ENCODE measurements at places on chromosomes 7 and 10. TPM values are rescaled to one million over a fixed set of nuclear protein-coding genes. Genes with fewer than 3 reads are reported as not detected.
A peak's percentile ranks its signal among the peaks of the same experiment; 100 is the strongest.

The LEP gene
- not detected for polyA plus RNA-seq

The EN2 gene
- 0.19 TPM for polyA plus RNA-seq

The SDHAF3 gene
- polyA plus RNA-seq = 17.8 TPM

The TMEM270 gene
- polyA plus RNA-seq = 4.4 TPM

The SAMD9L gene
- 0.75 TPM for polyA plus RNA-seq

The RPA3 gene
- 57.1 TPM for polyA plus RNA-seq

The OR2A5 gene
- not detected for polyA plus RNA-seq

The TCERG1L gene
- polyA plus RNA-seq = 7.8 TPM

The CCDC172 gene
- polyA plus RNA-seq = not detected

GRCh38 chr7:36851382-36851781, 127.1 kb upstream of the AOAH start:
- DNase-seq = no peak

DNA sequence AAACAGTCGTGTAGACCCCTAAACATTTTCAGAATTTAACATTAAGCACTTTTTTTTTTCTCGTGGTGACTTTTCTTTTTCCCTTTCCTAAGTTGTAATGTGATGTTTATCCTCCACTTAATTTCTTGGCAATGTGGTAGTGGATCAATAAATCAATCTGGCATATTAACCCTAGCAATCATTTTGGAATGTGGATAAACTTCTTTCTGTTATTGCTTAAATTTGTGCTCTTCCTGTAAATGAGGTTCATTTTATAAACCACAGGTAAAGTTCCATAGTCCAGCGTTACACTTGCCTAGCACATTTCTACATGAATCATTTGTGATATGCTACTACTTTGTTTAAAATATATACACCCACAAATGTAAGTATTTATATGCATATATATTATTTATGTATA, 247.4 kb upstream of the ETV1 start:
- DNase-seq = no peak

- no peak for DNase-seq
These were observed 89.1 kb downstream of the GFRA1 start for GRCh38 chr10:116183733-116184511.

DNA sequence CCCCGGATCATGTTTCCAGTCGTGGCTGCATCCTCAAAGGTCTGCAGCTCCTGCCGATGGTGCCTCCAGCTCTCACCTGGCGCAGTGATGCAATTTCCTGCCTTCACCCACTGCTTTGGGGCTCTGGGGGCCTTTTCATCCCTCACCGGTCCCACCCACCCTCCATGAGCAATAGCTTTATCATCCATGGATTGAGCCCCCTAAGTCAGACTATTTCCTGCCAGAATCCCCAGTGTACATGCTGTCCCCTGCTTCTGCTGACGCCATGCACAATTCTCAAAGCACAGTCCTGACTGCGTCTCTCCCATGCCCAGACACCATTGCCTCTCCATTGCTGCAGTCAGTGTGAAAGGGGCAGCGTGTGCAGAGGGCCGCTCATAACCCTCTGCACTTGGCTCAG, 49.7 kb downstream of the FAM241B start:
- DNase-seq = no peak

DNA sequence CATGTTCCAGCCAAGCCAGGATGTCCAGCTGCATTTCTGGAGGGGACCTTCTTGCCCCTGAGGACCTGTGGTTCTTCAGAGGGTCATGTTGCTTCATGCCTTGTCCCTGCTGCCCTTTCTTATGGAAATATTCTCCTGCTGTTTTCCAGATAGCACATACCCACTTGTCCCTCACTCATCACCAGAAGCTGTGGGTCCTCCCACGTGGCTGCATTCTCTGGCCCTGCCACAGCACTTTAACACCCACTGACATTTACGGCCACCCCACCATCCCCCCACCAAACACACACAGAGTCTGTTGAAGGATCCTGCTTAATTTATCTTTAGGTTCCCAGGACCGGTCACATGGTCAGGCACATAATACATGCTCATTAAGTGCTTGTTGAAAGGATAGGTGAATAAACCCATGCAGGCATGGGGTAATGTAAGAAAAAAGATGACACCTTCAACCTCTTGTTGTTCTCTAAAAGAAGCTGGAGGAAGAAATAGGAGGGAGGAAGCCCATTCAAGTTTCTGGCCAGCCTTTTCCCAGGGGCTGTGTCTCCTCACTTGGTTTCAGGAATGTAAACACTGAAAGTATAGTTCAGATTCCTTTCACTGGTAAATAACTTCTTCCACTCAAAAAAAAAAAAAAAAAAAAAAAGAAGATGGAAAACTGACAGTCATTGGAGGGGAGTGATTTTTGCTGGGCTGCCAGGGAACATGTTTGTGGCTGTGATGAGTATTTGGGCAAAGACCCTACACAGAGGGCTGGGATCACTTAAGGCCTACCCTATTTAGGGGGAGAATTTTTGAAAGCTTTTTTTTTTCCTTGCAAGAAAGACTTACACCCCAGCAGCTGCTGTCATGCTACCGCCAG, 19.8 kb upstream of the BMPER start:
- no peak for DNase-seq

DNA sequence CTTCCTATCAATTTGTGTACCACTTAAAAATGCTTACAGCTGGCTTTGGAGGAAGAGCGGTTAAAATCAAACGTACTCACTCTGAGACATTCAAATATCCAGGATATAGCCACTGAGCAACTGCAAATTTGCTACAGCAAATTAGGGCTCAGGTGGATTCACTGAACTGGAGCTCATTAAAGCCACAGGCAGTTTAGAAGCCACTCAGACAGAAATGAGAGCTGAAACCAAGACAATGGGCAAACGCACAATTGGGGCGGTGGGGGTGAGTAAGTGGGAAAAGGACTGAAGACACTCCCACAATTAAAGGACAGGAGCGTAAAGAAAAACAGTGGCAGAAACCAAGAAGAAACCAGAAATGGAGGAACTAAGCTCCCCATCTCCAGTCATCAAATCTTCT, 20.5 kb downstream of the MPP7 start:
- DNase-seq = peak; percentile 26

DNA sequence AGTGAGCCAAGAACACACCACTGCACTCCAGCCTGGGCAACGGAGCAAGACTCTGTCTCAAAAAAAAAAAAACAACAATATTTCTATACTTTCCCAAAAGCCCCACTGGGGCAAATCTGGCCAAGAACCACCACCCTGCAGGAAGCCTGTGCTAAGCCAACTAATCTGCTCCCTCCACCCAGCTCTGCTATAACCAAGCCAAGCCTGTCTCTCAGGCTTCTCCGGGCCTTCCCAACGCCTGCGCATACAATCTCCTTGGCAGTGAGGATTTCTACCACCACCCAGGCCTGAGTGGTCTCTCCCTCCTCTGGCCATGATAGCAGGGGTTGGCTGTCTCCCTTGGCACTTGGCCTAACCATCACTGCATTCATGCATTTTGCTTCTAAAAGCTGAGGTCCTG, 14.2 kb downstream of the DDX56 start:
- no peak for DNase-seq

DNA sequence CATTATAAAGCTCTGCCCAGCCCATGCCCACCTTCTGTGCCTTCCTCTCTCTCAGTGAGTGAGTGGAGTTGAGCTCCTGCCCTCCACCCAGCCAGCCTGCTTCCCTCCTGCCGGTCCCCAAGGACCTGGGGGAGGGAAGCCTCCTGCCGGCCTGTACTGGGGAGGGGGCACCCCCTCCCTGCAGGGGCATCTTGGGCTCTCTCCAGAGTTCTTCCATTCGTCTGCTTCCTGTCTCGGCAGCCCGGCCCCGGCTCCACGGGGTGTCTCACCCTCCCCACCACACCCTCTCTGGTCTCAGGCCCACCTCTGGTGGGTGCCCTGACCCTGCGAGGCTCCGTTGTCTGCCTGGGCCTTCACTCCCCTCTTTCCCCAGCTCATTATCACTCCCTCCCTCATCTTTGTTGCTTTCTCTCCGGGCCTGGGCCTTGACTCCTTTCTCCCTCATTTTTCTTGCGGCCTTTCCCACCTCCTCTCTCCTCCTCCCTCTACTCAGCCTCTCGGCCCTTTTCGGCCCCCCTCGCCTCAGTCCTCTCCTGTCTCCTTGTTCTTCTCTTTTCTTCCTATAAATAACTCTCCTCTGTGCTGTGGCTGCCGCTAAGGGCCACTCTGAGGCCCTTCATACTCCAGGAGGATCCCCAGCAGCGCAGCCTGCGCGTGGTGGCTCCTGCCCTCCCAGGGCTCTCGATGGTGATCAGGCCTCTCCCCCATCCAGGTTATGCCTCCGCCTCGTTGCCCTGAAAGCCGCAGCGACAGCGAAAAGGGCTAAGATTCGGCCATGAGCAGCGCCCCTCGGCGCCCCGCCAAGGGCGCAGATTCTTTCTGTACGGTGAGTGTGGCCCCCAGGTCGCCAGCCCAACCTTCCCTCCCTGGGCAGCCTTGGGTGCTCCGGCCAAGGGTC, 2.1 kb downstream of the SLC4A2 start:
- no peak for DNase-seq

DNA sequence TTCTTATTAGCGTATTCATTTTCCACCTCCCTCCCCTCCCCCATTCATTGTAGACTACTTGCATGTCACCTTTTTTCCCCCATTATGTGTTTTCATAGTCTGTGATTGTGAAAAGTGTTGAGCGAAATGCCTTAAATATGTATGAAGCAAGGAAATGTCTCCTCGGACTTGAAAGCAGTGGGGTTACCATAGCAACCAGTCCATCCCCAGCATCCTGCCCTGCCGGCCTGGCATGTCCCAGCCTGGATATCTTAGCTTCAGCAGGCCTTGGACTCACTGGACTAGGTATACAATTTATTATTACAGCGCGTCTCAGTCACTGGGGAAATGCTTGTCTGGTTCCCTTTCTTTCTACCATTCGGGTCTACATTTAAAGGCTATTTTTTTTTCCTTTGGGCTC, 283.6 kb downstream of the BICC1 start:
- DNase-seq = peak; percentile 97

DNA sequence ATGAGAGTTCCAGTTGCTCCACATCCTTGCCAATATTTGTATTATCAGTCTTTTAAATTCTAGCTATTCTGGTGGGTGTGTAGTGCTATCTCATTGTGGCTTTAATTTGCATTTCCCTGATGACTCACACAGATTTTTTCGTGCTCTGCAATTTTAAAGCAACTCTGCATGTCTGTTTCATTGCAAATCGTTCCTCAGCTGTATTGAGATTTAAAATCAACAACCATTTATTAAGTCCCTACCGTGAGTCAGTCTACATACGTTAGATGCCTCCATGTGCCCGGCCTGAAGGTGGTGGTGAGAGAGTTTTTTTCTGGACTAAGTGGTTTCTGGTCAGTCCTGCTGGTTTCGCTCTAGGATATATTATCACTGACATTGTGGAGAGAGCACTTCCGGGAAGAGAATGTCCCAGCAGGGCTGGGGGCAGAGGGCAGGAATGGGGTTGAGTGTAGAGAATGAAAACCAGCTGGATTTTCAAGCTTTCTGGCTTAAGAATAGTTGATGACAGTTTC, 8.4 kb upstream of the HYCC1 start:
- no peak for DNase-seq

DNA sequence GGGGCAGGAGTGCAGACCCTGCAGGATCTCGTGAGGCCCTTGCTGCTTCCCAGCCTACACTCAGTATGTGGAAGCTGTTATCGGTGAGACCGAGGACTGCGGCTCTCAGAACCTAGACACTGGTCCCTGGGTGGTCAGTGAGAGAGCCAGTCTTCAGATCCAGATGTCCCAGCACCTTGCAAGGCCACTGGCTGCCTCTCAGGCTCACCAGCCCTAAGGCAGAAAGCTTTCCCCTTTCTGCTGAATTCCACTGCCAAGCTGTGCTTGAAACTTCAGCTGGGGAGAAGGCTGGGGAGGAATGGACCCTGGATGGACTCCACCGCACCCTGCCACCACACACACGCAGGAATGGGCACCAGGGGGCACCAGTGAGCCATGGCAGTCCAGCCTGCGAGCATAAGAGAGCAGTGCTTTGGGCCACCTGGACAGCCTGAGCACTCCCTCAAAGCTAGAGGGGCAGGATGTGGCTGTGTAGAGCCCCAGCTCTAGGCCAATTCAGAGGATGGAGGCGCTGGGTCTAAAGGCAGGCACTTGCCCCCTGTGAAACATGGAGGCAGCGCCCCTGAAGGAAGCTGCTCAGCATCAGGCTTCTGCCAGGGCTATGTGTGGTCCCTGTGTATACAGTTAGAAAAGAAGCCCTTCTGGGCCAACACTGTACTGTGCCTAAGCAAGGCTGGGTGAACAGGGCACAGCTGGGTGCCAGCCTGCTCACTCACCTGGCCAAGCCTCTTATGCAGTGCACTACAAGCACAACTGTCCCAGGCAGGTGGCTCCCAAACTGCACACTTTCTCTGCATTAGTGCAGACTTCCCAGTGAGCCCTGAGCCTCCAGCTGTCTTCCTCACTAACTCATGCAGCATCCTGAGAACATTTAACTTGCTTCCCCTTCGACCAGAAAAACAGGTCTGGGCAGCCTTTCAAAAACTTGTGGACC, 21.6 kb downstream of the TMEM72 start:
- DNase-seq = peak; percentile 63

DNA sequence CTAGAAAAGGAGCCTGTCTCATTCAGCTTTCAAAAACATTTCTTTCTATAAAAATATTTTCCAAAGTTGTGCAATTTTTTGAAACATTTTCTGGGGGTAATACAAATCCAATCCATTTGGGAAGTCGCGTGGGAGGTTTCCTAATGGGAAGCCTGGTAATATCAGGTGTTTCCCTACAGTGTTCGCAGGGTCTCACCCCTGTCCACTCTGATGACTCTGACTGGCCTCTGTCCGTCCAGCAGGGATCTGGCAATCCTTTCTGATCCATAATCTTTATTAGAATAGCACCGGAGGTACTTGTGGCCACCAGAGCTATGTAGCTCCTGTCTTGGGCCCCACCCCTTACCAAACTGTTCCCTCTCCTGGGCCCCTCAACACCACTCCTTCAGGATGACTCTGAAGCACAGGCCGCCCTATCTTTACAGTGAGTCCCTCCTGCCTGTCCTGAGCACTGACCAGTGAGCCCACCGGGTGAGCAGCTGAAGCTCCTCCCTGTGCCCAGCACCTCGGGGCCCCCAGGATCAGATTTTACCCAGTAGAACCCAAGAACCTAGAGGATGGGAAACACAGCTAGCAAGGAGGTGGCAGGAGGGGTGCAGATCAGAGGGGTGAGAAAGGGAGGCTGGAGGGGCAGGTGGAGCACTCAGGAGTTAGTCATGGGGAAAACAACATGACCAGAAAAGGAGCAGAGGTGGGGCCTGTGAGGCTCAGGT, 84.8 kb downstream of the PTPRE start:
- no peak for DNase-seq

GRCh38 chr10:11578802-11579255, 32.6 kb downstream of the USP6NL start:
- DNase-seq = no peak

DNA sequence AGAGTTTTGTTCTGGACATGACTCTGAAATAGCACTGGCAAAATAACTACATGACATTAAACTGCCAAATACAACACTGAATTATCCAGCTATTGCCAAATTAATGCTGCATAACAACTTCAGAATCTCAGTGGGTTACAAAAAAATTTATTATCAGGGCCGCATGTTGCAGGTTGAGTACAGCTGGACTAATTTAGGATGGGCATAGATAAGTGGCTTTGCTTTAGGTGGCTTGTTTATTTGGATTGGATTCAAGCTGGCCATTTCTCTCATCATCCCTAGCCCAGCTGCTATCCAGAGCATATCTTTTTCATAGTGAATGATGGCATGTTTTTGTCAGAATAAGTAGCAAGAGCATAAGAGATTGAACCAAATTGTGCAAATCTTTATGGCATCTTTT, 1277.1 kb downstream of the REEP3 start:
- DNase-seq = no peak

- DNase-seq = no peak
These were observed 366.9 kb downstream of the DNAJB6 start for GRCh38 chr7:157703534-157704195.

- no peak for DNase-seq
These were observed 5.7 kb upstream of the NDST2 start for GRCh38 chr10:73816917-73817729.

GRCh38 chr7:20519645-20520044, 95.8 kb upstream of the ABCB5 start:
- no peak for DNase-seq
